ENCODE measurements at places on chromosomes 2 and 18. TPM values are rescaled to one million over a fixed set of nuclear protein-coding genes. Genes with fewer than 3 reads are reported as not detected.

CXCR4 gene
- 32.9 TPM for total RNA-seq

FAM110C gene
- total RNA-seq: 7.4 TPM

IL1F10 gene
- not detected for total RNA-seq

CENPA gene
- 1.2 TPM for total RNA-seq

RND3 gene
- 116 TPM for total RNA-seq

MC2R gene
- not detected for total RNA-seq

KIAA2012 gene
- total RNA-seq: 0.98 TPM

HOXD12 gene
- not detected for total RNA-seq

C2orf66 gene
- total RNA-seq: 0.25 TPM

ALPI gene
- not detected for total RNA-seq

RBKS gene
- 1.7 TPM for total RNA-seq

SLC39A6 gene
- 150 TPM for total RNA-seq

CIB4 gene
- total RNA-seq: not detected

ARHGAP15 gene
- 19.9 TPM for total RNA-seq

PTPRM gene
- total RNA-seq: 36.9 TPM

CCBE1 gene
- 39.1 TPM for total RNA-seq

RNU2-63P gene
- not detected for total RNA-seq

IL36G gene
- not detected for total RNA-seq

ANKAR gene
- total RNA-seq: 29.5 TPM

TANC1 gene
- total RNA-seq: 5.9 TPM

NDC80 gene
- total RNA-seq: 3.4 TPM

RNF125 gene
- 1.7 TPM for total RNA-seq

All from temporal lobe (tissue), 4 donors.